T-helper 1 cell treated with Interleukin-12 subunit alpha and Interleukin-12 subunit beta and Interleukin-4 antibody, amounts not matched to agents 30 ng/mL and 1 ng/mL, for 36 hours (primary cell): ENCODE measurements at places on chromosomes 4 and X. TPM values are rescaled to one million over a fixed set of nuclear protein-coding genes. Genes with fewer than 3 reads are reported as not detected.

RASSF6 gene
- not detected in 2 replicates for total RNA-seq

CLCN4 gene
- total RNA-seq = not detected in 2 replicates

NSUN7 gene
- total RNA-seq = 0.66 and 0.83 TPM in 2 replicates

KCND1 gene
- 5.0 and 6.3 TPM in 2 replicates for total RNA-seq

CT45A3 gene
- total RNA-seq = not detected in 2 replicates

FRG2 gene
- not detected in 2 replicates for total RNA-seq

RIBC1 gene
- total RNA-seq = 0.54 and 0.59 TPM in 2 replicates

RS1 gene
- not detected in 2 replicates for total RNA-seq

GAGE13 gene
- not detected in 2 replicates for total RNA-seq

NLRP2B gene
- total RNA-seq = not detected in 2 replicates
